ENCODE measurements at places on chromosomes 3 and 15.

DNA sequence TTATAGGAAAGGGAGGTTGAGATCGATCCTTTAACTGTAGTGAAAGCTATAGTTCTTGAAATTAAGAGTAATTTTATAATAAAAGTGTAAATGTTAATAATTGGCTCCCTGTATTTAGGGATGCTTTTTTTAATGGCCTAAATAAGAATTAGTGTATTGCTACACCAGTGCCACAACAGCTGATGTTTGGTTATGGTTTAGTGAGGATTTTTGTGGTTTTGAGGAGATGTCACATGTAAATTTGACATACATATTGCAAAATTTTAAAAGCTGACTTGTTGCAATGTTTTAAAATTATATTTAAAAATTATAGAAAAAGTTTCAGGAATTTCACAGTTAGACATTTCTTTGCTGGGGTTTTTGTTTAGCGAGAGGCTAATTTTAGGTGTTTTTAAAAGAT, 3.9 kb downstream of the TSC22D2 start:
- DNase-seq: no peak

- DNase-seq: no peak
Observed at GRCh38 chr3:186154641-186155040, 45.8 kb upstream of the ETV5 start.

GRCh38 chr3:157586293-157586692, 83.1 kb upstream of the VEPH1 start:
- DNase-seq: no peak

- DNase-seq: no peak
Observed at GRCh38 chr3:143507735-143508580, 340.3 kb downstream of the SLC9A9 start.

DNA sequence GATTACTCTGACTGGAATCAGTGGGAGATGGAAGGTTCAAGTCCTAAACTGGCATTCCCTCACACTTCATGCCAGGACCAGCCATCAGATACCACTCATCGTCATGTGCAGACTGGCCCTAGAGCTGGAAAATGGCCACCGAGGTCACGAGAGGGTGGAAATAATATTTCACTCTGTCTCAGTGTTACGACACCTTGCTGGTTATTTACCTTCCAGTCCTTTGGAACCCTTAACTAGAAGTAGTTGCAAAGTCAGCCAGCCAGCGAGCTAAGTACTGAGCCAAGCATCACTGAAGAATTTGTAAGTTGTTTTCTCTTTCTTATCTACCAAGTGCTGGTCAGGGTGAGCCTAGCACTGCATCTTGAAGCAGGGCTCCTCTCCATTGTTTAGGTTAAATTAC, 309.9 kb upstream of the RASGRP1 start:
- DNase-seq: no peak

- peak; percentile 8 for DNase-seq
Observed at GRCh38 chr3:12750658-12751071, 8.4 kb downstream of the TMEM40 start.

DNA sequence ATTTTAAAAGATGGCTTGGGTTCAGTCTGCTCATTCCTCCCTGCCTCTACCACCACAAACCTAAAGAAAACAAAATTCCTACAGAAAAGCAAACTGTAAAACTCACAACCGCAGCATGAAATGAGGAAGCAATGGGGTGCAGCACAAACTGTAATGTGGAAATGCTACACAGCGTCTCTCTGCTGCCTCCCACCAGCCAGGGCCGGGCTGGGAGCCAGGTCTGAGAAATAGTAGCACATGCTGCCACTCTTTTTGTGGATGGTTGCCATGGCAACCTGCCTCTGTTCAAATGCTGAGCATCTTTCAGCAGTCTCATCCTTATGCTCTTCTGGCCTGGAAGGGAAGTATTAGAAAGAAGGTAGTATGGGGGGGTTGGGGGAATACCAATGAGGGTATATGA, 55.4 kb downstream of the EOMES start:
- no peak for DNase-seq

DNA sequence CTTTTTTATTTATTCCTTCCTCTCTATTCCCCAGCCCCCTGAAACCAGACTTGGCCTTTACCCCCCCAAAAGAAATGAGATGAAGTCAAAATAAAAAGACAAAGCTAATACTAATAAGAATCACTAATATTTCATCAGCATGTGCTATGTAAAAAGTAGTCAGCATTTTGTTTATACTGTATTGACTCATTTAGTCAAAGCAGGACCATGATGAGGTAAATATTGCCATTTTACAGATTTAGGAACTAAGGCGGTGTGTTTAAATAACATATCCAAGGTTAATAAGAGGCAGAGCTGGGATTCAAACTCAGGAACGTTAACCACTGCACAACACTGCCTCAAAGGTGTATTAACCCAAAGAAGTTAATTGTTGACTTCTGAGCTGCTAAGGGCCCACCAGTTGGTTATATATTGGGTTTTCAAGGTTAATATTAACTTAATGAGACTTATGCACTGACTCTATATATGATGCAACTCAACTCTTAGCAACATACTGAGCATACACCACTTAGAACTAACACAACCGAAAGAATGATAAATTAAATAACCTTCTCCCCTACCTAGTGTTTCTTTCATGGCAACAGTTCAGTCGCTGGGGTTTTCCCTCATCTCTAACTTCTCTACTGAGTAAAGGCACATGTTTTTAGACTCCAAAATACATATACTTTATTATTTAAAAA, 34.7 kb downstream of the FOXP1 start:
- DNase-seq: no peak

GRCh38 chr3:56302417-56302816, 165.8 kb downstream of the ERC2 start:
- no peak for DNase-seq

GRCh38 chr15:92116330-92116729, 262.8 kb downstream of the SLCO3A1 start:
- no peak for DNase-seq

GRCh38 chr3:27166888-27167287, 202.3 kb downstream of the NEK10 start:
- no peak for DNase-seq

GRCh38 chr3:170572665-170573253, 13.1 kb downstream of the SLC7A14 start:
- peak; percentile 14 for DNase-seq

GRCh38 chr3:180123928-180124327, 87.2 kb upstream of the PEX5L start:
- no peak for DNase-seq

DNA sequence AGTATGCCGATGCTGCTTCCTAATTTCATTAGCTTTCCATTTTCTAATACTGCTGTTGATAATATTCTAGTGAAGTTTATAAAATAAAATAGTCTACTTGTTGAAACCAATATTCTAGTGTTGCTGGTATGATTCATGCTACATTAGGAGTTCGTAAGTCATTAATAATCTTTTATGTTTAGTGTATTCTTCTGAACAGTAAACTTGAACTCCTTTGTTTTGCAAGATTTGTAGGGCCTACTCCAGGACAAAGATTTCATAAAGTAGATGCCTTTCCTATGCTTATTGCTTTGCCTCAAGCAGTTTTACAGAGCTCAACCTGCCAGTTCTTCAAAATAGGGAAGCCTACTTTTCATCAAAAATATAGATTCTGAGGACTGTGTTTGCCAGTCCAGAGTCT, 111.5 kb downstream of the RSRC1 start:
- DNase-seq: no peak

- DNase-seq: no peak
Observed at GRCh38 chr3:188185717-188186251, 31.8 kb downstream of the LPP start.

DNA sequence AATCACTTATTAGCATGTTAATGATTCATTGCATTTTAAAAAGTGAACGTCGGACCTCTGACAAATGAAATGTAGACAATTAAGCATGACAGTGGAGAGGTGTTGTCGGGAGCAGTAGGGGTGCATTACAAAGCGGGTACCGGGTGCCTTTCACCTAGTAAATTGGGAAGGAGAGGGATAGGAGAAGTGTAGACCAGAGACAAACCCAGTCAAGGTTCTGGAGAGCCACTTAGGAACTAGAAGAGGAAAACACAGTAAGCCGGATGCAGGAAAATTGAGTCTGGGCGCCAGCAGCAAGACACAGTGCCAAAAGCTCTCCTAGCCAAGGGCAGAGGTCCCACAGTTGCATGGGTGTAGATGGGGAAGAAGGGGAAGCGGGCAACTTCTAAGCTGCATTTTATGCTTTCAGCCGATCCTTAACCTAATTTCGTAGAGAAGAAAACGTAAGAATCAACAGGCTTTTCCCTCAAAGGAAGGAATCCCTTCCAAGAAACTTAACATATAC, 3.1 kb upstream of the CERS3 start:
- DNase-seq: no peak

DNA sequence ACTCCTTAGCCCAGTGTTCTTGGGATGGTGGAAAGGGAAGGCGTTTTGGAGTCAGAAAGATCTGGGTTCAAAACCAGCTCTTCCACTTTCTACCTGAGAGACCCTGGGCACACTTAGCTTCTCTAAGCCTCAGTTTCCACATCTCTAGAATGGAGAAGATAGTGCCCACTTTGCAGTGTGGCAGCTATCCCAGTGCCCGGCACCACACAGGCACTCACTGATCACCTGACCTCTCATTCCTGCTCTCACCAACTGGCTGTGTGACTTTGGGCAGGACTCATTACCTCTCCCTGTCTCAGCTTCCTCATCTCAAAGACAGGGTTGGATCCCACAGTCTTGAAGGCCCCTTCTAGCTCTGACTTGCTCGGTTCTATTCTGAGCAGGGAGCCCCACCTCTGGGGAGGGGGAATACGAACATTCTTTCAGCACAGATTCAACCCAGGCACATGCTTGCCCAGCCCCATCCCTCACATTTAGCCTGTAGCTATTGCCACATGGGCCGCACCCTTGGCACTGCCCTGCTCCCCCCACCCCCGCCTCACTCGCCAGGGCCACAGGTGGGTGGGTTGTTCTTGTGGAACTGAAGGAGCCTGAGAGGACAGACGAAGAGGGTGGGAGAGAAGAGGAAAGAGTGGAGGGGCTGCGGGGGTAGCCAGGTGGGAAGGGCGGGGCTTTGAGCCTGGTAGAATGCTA, 39.2 kb downstream of the EPHB3 start:
- no peak for DNase-seq

- DNase-seq: no peak
Observed at GRCh38 chr15:39549912-39550311, 31.0 kb upstream of the THBS1 start.

GRCh38 chr15:27764339-27764738, 334.8 kb downstream of the OCA2 start:
- DNase-seq: no peak

DNA sequence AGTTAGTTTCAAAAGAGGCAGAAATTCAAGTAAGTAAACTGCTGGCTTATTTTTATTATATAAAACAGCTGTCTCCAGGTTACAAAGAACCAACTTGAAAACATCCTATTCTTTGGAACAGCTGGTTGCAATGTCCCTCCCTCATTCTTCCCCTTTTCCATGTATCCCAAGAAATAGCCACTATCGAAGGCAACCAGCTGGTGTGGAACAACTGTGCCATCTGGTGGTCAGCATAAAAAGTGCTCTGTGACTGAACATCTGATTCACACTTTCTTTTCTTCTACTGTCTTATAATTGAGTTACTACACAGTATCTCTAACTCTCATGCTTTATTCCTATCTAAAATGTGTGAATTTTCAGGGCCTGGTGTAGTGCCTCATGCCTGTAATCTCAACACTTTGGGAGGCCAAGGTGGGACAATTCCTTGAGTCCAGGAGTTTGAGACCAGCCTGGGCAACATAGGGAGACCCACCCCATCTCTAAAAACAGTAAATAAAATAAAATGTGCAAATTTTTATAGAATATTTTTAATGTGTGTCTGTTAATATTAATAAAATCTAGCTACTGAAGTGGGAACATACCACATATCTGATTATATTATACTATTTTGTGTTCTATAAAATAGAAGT, 9.6 kb downstream of the OSBPL11 start:
- DNase-seq: peak; percentile 28

- no peak for DNase-seq
Observed at GRCh38 chr15:45616901-45617323, 17.9 kb upstream of the SQOR start.

- DNase-seq: no peak
Observed at GRCh38 chr3:40324621-40325020, 15.1 kb downstream of the EIF1B start.

- DNase-seq: no peak
Observed at GRCh38 chr3:193744822-193745684, 152.0 kb downstream of the OPA1 start.

- no peak for DNase-seq
Observed at GRCh38 chr3:61353382-61353781, 102.1 kb upstream of the FHIT start.

DNA sequence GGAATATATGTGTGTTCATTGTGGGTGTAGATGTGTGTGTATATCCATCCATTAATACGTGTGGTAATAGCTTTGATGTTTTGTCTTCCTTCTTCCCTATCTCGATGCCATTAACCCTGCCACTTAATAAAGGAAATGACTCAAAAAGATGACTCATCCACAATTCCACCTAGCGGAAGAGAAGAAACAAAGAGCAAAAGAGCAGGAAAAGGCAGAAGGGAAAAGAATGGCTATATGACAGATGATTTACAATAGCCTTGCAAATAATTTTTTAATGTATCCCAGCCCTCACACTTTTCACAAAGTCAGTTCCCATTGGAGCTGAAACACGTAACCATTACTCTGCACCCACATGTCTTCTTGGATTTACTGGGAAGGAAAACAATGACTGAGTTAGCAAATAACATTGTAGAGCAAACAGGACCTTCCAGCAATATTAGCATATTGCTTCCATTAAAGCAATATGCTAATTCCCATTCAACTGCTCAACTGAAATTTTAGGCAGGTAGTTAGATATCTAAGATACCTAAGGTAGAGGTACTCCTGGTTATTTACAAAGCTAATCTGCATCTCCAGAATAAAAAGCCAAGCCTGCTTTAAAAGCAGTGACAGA, 197.2 kb downstream of the KCNAB1 start:
- no peak for DNase-seq

- DNase-seq: no peak
Observed at GRCh38 chr15:54618120-54618519, 578.6 kb downstream of the RSL24D1 start.

DNA sequence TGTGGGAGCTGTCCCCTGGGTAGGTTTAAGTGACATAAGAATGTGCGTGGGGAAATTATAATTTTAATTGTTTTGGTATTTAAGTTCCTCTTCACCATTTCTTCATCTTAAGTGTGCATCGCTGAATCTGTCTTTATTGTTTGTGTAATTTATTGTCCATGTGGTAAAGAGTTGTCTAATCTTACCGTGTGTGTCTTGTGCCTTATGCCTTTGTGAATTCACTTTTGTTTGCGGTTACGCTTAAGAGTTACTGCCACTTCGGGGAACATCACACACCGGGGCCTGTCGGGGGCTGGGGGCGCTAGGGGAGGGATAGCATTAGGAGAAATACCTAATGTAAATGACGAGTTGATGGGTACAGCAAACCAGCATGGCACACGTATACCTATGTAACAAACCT, 767 bp downstream of the WDR48 start:
- no peak for DNase-seq

DNA sequence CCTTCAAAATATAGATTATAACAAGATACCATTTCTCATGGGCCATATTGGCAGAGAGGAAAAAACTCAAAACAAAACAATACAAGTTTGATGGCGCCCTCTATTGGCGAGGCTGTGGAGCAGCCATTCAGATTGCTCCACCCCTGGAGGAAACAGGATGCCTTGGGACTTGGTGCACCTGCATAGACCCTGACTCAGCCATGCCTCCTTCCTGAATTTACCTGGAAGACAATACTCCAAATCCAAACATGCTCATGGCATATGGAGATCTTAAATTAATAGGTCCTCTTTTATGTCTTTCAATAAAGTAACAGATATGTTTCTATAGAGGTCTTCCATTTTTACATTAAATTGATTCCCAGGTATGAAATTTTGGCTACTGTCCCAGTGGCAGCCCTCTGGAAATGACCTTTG, 90.0 kb downstream of the APBA2 start:
- peak; percentile 68 for DNase-seq
